SK-N-MC (cell line): ENCODE measurements at places on chromosomes 12 and 14.

DNA sequence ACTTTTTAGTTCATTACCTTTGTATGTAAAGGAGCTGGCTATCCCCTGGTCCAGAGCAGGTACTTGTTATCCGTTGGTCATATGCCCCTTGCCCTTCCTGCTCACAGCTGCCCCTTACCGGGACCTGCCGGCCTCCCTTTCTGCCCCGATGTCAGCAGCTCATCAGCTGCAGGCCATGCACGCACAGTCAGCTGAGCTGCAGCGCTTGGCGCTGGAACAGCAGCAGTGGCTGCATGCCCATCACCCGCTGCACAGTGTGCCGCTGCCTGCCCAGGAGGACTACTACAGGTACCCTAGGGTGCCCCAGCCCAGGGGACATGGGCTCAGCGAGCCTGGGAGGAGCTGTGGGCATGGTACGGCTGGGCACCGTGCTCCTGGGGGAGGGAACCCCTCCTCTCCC lies 2.3 kb upstream of the RNU7-1 start:
- no peak for DNase-seq

DNA sequence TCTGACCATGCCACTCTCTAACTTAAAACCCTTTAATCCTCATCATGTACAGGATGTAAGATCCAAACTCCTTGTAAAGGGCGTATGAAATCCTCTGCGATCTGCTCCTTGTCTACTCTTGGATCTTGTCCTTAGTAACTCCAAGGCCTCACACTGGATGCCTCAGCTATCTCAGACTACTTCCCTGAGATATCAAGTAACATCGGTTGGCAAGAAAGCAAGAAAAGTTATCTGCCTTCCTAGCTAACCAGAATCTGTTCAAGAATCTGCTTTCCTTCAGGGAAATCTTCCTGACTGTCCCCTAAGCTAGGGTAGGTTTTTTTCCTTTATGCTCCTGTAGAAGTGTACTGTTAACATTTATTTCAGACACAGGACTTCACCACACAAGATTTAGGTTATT lies 82.6 kb downstream of the TAOK3 start:
- no peak for DNase-seq

GRCh38 chr12:100058482-100059029 lies 73.8 kb upstream of the ANKS1B start:
- no peak for DNase-seq

- DNase-seq: no peak
These were observed 155.2 kb upstream of the AVPR1A start for GRCh38 chr12:63305901-63306875.

- no peak for DNase-seq
These were observed 162.5 kb upstream of the PDE3A start for GRCh38 chr12:20205854-20206253.

DNA sequence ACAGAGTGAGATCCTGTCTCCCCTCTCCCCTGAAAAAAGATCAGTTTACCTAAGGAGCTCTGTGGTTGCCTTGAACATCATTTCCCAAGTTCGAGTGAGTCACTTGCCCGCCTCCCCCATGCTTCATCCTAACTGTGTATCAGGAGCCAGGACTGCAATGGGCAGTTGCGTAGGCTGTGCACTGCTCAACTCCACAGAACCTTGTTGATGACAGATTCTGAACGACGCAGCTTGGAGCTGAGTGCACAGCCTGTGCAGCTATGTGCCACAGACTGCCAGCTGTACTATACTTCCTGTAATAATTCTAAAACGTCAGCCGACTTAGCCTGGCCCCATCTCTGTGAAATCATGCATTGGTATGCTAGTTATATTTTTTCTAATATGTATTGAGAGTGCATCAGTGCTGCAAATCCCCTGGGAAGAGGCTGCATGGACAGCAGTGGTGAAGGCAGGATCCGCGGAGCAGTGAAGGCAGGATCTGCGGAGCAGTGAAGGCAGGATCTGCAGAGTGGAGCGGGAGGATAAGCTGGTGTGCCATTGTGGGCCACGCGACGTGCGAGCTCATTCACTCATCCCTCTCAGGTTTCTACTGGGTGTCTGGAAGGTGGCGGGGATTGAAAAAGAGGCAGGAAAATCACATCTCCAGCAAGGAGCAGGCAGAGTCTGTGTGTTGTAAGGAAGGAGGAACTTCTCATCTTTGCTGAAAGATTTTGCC lies 80.8 kb downstream of the GALNT9 start:
- DNase-seq: no peak
